ENCODE measurements at places on chromosomes 7 and 10.

DNA sequence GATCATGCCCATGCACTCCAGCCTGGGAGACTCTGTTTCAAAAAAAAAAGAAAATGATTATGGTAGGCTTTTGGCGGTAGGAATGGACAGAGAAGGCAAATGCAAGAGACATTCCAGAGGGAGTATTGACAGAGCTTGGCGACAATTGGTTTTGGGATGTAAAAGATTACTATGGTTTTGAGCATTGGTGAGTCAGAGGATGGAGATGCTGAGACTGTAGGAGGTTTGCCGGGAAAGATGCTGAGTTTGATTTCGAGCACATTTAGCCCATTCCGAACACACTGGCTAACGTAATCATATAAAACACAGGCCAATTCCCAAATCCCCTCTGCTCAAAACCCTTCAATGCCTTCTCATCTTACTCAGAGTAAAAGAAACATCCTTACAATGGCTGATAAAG, 161.6 kb upstream of the MKLN1 start:
- DNase-seq: no peak

DNA sequence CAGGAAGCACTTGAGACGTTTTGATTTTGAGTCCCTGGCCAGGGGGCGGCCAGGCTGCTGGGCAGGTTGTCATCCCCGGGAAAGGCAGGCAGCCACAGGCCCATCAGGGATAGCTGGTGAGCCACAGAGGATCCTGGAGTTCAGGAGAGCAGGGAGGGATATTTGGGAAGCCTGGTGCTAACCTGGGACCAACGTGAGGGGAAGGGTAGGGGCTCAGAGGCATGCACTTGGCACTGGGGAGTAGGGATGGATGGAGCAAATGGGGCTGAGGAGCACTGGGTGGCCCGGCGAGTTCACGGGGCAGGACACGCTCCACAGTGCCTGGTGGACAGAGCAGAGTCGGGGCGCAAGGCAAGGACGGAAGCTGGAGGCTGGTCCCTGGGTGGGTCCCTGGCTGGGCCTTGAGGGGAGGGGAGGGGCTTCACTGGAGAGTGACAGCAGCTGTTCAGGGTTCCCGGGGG, 30.2 kb downstream of the LRRC27 start:
- no peak for DNase-seq

DNA sequence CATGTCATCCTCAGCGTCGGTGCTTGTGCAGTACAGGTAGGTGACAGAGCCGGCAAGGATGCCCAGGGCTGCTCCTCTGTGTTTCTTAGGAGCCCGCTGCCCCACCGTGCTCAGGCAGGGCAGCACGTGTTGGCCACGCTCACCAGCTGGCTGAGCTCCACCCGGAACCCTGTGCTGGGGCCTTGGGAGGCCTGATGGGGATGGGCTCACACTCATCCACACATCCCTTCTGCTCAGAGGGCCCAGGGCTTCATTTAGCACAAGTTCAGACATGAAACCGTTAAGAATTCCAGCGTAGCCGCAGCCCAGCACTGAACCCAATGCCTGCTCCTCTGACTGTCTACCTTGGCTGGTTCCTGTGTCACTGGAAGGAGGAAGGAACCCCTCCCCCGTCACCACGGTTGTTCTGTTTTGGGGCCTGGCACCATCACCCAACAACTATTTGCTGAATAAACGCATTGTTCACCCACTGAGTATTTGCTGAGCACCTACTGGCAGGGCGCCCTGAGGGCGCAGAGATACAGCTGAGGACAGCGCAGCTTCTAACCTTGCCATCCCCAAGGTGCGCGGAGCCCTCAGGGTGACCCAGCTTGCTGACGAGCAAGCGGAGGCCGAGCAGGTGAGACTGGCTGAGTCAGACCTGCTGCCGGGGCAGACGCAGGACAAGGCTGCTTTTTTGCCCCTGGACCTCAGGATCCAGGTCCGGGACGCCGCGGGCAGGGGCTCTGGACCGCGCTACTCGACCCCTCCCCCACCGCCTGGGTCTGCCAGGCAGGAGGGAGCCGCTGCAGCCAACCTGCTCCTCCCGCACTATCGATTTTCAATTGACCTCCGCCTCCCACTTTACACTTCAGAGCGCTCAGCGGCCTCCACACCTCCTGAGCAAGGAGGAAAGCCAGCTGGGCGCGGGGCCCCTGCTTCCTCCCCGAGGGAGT, 50.6 kb upstream of the RET start:
- peak; percentile 6 for DNase-seq

DNA sequence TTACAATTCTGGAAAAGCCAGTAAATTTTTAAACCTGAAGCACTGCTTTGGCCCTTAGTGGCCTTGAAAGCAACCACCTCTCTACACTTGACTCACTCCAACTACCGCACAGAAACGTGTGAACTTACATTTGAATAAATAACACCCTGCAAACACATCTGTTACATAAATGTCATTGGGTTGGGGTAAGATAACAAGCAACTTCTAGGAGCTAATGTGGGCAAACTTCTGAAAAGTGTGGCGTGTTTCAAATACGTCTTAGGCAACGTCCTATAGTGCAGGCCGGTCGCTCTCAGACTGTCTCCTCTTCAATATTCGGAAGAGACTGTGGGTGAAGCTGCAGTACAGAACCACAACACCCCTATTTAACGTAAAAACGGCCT, 474 bp downstream of the ORC5 start:
- DNase-seq: peak; percentile 6

DNA sequence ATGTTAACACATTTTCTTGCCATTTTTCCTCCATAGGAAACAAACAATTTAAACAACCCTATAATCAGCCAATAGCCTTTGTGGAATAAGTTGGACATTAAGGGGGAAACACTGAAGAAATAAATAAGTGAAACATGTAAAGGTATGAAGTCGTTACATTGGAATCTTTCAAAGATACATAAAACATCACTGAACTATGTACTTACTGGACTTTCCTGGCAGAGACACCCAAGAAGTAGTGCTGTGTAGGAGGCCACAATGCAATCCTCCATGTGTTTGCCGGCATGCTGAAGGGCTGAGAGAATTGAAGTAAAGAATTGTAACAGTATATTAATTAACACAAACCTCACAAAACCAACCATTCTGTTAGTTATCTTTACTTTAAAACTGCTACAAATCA, 76.5 kb upstream of the GRID1 start:
- no peak for DNase-seq

- no peak for DNase-seq
Observed at GRCh38 chr7:108073305-108074070, 56.7 kb downstream of the LAMB4 start.

GRCh38 chr7:43469051-43469450, 113.9 kb upstream of the STK17A start:
- DNase-seq: no peak

- DNase-seq: no peak
Observed at GRCh38 chr7:41956705-41957104, 253.8 kb upstream of the INHBA start.

- no peak for DNase-seq
Observed at GRCh38 chr7:108211382-108212201, 81.4 kb upstream of the LAMB4 start.

GRCh38 chr10:6706725-6707124, 126.6 kb upstream of the PRKCQ start:
- DNase-seq: no peak

DNA sequence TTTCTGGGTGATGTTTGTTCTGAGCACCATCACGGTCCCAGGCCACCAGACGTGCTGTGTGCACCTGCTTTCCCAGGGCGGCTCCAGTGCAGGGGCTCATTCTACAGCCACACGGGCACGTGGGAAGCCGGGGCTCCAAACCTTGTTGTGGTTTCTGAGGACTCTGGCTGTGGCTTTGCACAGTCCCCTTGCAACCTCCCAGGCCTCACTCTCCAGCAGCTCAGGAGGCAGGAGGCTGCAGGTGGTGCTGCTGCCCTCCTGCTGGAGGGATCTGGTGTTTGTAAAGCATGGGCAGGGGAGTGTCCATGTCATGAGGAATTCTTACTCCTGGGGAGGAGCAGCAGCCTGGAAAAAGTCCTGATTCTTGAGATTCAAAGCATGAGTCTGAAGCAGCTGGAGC, 54.3 kb downstream of the INSYN2A start:
- no peak for DNase-seq

DNA sequence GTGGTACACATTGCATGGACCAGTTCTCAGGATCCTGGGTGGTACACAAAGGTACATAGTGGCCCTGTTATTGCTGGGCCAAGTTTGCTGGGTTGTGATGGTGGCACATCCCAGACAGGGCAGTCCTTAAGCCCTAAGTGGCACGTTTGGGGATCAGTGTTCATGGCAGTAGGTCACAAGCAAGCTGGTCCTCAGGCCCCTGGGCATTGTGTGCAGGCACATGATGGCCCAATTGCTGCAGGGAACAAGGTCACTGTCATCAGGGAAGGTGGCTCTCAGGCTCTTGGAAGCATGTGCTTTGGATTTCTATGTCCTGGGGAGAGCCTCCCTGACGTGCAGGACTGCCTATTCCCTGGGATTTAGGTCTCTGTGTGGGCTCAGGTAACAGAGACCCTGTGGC, 412.3 kb upstream of the LRRTM3 start:
- no peak for DNase-seq

- no peak for DNase-seq
Observed at GRCh38 chr7:932651-932975, 21.9 kb downstream of the ADAP1 start.

DNA sequence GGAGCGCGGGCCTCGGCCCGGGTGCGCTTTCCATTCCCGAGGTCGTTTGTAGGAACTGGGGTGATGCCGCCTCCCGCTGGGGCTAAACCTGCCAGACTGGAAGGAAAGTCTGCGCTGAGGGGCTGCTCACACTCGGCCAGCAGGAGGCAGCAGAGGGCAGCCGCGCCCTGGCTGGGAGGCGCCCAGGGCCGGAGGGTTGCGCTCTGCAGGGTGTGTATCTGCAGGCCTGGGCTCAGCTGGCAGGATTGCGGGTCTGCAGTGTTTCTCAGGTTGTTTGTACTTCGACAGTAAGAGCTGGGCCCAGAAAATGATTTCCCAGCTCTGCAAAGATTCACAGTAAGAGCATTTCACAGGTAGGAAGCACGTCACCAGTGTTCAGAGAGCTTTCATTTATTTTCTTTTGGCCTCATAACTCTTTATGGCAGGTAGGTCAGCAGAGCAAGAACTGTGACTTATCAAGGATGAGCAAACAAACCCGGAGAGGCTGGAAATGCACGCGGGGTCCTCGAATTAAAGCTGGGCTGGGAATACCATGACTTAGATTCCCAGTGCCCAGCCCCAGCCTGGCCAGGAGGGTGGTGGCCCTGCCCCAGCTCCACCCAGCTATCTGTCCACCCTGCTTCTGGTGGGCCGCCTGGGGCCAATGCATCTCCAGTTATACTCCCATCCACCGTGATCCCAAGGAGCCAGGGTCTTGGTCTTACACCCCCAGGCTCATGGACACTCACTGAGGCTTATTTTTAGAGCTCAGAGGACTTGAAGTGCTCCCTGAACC, 15.2 kb upstream of the PPP2R2D start:
- peak; percentile 91 for DNase-seq

DNA sequence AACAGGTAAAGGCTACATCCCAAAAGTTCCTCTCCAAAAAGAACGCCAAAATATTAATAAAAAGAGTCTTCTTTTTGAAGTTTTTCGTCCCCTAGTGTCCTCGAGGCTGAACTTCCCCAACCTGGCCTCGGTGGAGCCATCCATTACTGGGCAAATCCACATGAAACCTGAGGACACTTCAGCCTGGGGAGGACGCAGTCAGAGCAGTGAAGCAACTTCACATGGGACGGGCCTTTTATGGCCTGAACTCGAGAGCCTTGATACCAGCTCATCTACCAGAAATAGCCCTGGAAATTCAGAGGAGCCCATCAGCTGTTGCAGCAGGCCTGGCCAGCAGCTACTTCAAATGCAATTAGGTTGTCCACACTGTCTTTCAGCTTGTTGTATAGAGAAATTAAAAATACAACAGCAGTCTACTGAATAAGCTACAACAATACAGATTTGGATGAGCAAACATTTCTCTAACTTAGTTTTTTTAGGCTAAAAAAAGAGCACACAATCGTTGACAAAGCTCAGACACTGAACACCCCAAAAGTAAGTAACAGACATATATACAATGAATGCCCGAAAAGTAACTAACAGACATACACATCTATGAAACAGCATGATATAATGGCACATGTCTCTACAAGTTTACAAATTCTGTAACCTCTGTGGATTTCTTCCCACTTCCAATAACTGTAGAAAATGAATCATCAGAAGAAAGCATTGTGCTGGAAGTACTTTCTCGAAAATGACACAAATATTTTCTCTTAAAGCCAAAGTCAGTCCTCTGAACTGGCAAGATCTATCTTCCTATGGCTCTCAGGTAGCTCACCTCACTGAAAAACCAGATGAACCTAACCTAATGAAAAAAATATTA, at the start of gene SVIL:
SVIL (minus strand) TSS at position 208 of the 862 bp plus-strand sequence. CDS start 79,913 bp downstream, outside the sequence.
- DNase-seq: peak; percentile 53

DNA sequence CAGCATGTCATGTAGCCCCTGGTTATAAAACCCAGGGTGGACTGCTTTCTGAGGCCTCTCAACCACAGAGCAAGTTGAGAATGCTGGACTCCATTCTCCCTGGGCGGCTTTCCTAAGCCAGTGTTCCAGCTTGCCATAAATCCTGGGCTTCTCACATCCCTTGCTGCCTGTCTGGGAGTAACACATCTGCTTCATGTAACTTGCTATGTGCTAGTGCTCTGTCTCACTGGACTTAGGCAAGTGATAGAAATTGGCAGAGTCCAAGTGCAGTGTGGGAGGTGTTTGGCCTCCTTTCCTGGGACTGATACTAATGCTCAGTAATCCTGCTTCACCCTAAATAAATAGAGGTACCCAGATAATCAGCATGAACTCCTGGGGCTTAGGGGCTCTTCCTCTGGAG, 277.1 kb upstream of the POM121L12 start:
- no peak for DNase-seq

DNA sequence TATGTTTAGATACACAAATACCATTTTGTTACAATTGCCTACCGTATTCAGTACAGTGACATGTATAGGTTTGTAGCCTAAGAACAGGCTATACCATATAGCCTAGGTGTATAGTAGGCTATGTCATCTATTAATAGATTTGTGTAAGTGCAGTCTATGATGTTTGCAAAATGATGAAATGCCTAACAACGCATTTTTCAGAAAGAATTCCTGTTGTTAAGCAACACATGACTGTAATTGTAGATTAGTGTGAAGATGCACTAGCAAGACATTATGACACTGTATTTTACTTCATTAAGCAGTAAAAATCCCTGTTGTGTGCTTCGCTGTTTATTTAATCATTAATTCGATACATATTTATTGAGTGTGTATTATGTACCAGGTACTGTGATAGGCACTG, 446.0 kb downstream of the SUGCT start:
- no peak for DNase-seq
